Fibroblast of villous mesenchyme (primary cell): ENCODE measurements at places on chromosomes 1 and 21. TPM values are rescaled to one million over a fixed set of nuclear protein-coding genes. Genes with fewer than 3 reads are reported as not detected.

DNA sequence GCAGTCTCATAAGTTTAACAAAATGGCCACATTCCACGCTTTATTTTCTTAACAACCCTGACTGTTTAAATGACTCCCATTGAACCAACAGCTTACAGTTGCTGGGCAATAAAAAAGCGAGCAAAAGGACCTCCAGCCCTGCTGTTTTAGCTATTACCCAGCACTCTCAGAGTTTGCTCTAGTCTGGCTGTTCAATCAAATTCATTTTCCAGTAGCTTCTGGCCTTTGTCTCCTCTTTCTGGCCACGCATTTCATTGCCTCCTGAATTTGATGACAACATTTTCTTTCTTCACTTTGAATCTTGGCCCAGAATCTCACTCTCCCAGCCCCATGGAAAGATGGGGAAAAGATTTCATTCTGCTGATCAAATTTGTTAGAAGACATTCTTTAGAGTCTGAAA lies 44.1 kb upstream of the DOCK7 start:
- DNase-seq = no peak

GRCh38 chr1:209143916-209144315 lies 439.6 kb upstream of the CAMK1G start:
- no peak for DNase-seq

- no peak for DNase-seq
Measured at GRCh38 chr21:27425172-27425571, 458.3 kb upstream of the ADAMTS5 start.

DNA sequence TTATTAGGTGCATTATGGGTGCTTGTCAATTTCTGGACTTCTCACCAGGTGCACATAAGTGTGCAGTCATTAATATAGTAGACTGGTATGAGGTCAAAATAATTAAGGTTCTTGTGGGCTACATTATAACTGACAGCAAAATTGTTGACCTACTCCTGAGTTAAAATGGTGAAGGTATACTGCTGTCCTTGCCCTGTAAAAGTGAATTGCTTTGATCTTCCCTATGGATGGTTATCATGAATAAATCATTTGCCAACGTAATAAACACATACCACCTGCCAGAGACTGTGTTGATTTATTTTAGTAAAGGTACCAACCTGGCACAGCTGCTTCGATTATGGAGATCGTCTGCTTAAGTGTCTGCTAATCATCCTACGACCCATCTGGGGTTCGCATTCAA lies 201.6 kb upstream of the KCNK2 start:
- no peak for DNase-seq

Gene RYR2
- not detected in 2 replicates for total RNA-seq

Gene PLEKHG5
- 7.4 and 11.2 TPM in 2 replicates for total RNA-seq

Gene ALX3
- not detected in 2 replicates for total RNA-seq
